ENCODE measurements at places on chromosomes 4 and X.

GRCh38 chrX:94065091-94065490, 391.1 kb downstream of the FAM133A start:
- no peak for DNase-seq

DNA sequence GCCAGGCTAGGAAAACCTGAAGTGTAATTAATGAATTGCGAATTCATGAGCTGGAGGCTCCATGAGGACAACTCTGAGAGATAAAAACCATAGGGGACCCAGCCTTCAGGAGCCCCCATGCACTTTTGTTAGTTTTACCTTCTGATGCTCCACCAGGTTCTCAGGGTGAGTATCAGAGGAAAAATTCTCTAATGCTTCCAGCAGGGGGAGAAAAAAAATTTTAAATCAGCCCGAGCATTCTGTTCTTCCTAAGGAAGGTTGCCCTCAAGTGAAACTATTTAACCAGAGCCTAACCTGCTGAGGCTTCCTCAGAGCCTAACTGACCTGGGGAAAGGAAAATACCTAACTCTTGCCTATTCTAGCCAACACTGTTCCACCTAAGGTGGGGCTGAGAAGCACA, 552.6 kb downstream of the PPARGC1A start:
- no peak for DNase-seq

DNA sequence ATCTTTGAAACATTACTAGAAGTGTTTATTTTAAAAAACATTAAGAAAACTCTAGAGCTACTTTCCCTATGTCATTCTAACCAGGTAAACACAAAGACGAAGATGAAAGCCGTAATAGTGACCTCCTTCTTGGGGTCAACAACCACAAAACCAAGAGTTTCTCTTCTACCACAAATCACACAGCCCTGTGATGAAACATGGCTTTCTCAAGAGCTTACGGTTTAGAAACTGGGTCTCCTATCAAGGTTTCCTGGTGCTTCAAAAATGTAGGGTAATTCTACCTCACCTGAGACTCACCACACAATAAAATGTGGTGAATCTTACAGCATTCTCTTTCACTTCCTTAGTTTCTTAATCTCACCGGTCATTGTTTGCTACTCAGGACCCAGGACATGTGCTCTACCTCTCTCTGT, 50.9 kb downstream of the CORIN start:
- DNase-seq = no peak

DNA sequence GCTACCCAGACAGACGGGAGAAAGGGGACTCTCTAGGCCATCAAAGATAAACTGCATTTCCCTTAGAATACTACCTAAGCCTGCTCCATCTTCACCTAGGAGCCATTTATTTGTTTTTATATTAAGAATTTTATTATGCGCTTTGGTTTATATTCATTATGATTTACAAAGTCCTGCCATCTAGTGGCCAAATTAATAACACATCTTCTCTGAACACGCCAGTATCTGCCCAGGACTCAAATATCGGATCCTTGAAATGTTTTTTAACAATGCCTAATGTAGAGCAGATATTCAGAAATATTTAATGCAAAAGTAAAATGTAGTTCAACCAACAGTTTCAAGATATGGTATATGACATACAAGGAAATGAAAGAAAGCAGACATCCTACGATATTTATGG, 20.8 kb upstream of the PRPS2 start:
- no peak for DNase-seq

DNA sequence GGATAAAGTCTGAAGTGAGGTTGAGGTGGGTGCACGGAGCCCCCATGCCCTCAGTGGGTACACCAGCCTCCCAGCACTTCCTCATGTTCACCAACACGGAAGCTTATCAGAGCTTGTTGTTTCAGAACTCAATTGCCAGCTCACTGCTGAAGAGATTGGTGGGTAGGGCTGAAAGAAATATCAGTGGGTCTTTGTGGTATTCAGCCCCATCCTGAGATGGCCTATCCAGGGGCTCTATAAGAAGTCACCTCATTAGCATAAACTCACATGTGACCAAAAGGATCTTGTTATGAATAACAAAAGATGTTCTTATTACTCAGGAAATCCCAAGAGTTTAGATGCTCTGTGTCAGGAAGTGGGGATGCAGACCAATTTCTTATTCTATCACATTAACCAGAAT, 177.3 kb downstream of the ARHGAP10 start:
- no peak for DNase-seq

GRCh38 chrX:152915541-152916241, 17.8 kb downstream of the ZNF185 start:
- no peak for DNase-seq

GRCh38 chrX:67953658-67954057, 409.8 kb downstream of the AR start:
- no peak for DNase-seq

DNA sequence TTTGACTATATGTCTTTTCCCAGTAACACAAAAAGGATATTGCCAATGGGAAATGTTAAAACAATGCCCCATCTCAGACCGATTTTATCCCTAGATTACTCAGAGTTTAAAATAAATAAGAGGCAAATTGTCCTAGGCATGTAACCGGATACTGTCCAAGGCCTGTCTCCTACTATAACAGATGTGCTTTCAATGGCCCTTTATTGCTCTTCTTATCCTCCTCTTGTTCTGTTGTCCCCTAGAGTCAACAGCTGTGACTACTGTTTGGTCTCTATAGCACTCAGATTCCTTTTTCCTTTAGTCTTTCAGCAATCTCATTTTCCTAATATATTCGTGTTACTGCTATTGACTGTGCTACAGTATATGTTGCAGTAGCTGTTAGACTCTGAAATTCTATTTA, 66.8 kb upstream of the PLS3 start:
- no peak for DNase-seq

DNA sequence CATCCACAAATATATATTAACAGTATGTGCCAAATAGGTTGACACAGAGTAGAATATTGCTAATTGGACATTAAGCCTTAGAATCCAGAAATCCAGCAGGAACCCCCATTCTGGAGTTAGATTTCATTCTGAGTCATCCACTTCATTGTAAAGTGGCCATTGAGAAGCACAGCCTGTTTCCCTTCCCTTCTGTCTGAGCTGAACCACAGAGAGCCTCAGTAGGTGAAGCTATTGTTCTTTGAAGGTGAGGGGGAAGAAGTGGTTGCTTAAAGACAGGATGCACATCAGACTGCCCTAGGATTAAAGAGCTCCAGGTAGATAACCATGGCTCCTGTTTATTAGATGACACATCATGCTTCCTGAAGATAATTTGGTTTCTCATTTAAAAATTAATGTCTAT, 30.6 kb upstream of the MCF2 start:
- DNase-seq = no peak

DNA sequence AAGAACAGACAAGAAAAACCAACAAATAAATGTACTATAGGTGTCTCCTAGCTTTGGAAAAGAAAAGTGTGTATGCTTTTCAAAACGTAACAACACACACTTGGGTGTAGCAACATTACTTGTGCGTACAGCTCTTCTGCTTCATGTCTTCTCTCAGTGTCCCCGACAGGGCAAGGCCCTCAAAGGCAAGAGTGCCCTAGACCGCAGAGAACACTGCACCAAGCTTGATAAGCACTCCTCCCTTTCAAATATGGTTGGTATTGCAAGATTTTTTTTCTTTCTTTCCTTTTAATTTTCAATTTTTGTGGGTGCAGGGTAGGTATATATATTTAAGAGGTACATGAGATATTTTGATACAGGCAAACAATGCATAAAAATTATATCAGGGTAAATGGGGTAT, 106.8 kb downstream of the EIF4E start:
- DNase-seq = no peak

DNA sequence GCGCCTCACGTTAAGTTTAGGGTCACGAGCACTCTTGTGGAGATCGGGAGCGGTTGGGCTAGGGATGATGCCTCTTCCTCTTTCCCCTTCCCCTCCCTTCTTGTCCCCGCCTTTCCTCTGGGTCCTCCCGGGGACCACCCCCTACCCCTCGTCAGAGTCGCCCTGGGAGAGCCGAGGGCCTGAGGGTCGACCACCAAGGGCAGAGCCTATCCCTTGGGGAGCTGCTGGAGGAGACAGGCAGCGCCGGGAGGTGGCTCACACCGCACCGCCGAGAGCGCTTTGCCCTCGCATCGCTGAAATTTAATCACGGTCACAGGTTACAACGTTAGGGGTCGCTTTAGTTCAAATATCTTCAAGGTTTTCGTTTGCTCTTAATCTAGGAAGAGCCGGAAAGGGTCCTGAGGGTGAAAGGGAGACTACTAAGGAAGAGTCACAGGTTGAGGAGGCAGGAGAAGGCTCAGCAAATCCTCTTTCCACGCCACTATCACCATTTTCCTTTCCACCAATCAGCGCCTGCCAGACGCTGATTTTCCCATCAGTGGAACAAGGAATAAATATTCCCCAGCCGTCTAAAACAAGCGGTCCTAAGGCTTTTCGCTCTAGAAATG, 528 bp upstream of the SNCA start:
- DNase-seq = no peak

DNA sequence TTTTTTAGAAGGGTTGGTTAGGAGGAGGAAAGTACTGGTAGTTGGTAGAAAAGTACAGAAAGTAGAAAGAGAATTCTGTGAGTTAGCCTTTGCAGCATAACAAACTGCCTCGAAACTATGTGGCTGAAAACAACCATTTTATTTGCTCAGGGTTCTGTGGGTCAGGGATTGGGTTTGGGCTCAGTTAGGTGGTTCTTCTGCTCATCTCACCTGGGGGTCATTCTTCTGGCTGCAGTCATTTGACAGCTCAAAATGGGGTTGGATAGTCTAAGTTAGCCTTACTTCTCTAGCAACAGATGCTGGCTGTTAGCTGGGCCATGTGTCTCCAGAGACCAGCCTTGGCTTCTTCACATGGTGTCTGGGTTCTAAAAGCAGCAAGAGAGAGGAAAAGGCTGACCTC, 119.4 kb downstream of the SMIM20 start:
- no peak for DNase-seq

DNA sequence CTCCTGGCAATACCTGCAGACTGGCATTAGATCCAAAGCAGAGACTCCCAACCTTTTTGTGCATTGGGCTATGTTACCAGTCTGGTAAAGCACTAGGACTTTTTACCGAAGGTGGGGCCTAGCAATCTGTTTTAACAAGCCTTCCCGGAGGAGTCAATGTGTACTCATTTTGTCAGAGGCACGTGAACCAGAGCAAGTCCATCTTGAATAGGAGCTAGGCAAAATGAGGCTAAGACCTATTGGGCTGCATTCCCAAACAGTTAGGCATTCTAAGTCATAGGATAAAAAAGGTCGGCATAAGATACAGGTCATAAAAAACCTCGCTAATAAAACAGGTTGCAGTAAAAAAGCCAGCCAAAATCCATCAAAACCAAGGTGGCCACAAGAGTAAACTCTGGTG, 22.3 kb downstream of the ADGRA3 start:
- no peak for DNase-seq

DNA sequence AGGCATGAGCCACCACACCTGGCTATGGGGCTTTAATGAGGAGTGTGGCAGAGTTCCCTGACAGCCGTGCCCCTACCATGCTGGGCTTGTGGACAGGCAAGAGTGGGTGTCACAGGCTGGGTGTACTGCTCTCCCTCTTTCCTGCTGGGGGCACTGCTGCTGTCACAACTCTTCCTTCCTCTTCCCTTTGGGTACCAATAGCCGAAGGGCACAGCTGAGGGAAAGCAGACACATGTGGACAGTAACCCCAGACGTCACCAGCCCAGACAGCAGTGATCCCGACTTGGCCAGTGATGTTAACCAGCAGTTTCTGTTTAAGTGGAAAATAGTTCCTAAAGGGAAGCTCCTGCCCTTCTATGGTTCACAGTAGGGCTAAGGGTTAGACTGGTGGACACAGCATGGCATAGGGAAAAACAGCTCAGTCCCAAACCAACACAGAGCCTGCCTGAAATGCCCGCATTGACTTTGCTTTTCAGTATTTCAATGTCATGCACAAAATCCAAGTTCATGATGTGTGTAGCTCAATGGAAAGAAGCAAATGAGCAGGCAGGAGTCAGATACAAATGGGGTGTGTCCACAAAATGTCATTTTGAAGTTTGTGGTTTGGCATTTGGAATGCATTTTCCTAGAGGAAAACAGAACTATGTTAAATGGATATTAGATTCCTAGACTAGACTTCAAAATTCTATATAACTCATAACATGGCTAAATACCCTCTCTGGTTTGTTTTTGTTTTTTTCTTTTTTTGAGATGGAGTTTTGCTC, 24.9 kb upstream of the DDX3X start:
- no peak for DNase-seq

DNA sequence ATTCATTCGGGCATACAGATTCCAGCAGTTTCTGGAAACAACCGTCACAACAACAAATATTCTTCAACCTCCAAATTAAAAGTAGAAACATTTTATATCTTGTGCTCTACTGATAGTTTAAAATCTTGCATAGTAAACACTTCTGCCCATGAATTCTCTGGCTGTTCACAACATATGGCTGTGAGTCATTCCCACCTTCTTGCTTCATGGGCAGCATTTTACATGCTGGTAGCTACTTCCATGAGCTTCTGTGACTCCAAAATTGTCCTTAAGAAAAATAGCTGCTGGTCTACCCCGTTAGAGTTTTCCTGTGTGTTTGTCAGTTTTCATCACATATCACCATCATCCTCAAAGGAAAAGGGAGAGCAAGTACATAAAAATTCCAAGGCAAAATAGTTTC, 22.7 kb downstream of the PNPLA4 start:
- no peak for DNase-seq

- DNase-seq = peak; percentile 5
Measured at GRCh38 chr4:89438102-89438831, 130.7 kb upstream of the GPRIN3 start.

GRCh38 chr4:10656988-10657387, 27.6 kb downstream of the CLNK start:
- no peak for DNase-seq

DNA sequence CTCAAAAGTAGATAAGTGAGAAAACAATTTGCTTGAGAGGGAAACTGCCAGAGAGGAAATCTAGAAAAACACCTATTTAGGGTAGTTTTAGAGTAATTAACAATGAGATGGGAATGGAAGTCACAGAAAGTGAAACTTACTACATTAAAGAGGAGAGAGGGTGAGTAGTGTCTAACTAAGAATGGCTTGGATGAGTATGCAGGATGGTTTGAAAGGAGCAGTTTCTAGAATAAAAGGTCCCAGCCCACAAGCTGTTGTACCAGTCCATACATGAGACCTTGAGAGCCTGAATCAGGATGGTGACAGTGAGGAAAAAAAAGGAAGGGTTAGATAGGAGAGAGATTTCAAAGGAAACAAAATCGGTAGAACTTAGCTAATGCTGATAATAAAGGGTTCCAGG, 1.3 kb downstream of the GAR1 start:
- DNase-seq = no peak

DNA sequence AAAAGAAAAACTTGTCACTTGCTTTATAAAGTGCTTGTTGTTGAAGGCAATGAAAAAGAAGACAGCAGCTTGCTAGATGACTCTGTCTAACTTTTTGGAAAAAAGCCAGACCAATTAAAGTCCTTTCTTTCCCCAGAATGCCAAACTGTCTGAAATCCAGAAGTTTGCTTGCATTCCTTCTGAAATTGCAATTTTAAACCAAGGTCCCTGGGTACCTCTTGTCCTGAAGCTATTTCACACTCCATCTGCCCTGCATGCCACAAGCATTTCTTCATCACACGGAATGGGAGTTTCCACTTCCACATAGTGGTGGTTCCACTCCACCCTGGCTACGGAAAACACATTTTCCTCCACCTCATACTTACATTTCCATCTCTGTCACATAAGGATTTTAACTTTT, 101.0 kb downstream of the PAPSS1 start:
- no peak for DNase-seq

All from stimulated activated CD4-positive, alpha-beta T cell treated with anti-CD3 and anti-CD28 coated beads, Interleukin-15, amount 100 ng/mL, for 1 hour (primary cell).